ENCODE measurements at places on chromosomes 5 and 9.
A peak's percentile ranks its signal among the peaks of the same experiment; 100 is the strongest.

DNA sequence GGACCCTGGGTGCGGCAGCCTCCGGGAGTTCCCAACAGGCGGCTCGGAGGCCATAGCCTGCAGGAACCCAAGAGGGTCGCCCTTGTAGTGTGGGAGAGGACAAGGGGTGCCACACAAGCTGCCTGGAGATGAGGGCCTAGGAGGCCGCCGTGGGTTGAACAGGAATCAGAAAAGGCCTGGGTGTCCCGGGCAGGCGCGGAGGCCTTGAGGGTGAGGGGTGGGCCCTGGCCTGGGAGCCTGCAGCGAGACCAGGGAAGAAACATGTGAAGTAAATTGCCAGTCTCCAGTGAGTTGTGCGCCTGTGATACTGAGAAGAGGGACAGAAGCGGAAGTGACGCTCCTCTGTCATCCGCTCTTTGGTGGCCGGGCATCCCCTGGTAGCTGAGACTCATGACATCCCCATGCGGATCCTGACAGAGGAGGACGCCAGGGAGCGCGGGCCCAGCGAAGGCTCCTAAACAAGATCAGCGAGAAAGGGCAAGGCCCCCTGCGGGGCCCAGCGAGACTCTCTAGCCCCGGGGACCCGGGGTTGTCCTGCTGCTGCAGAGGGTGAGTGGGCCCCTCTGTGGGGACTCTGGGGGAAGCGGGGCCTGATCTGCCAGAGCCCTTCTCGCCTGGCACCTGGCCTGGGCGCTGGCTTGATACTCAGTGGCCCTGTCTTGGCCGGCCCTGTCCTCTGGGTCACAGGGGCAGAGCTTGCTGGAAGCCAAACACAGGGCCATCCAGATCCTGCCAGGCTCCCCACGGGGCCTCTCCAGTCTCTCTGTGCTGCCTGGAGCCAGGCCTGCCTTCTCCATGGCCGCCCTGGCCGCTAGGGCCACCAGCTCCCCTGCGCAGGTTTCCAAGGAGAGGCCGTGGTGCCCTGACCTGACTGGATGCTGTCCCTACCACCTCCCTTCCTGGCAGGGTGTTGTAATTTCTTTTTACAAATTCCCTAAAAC, 788.4 kb downstream of the TLE4 start:
- no peak for DNase-seq

DNA sequence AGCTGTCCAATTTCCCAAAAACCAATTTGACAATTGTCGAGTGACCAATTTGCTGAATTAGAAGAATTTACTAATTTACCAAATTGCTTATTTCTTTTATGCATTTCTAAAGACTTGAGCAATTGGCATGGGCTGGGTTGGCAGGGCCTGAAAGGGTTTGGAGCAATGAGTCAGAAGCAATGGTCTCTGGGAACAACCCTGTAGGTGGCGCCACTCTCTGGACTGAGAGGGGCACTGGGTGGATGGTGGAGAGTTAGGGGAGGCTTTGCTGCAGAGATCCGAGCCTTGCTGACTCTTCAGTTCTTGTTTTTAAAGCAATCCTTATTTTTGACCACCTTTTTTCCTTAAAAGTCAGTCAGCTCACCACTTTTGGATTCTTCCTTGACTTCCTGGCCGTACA, 71.5 kb upstream of the RPS23 start:
- peak; percentile 36 for DNase-seq

DNA sequence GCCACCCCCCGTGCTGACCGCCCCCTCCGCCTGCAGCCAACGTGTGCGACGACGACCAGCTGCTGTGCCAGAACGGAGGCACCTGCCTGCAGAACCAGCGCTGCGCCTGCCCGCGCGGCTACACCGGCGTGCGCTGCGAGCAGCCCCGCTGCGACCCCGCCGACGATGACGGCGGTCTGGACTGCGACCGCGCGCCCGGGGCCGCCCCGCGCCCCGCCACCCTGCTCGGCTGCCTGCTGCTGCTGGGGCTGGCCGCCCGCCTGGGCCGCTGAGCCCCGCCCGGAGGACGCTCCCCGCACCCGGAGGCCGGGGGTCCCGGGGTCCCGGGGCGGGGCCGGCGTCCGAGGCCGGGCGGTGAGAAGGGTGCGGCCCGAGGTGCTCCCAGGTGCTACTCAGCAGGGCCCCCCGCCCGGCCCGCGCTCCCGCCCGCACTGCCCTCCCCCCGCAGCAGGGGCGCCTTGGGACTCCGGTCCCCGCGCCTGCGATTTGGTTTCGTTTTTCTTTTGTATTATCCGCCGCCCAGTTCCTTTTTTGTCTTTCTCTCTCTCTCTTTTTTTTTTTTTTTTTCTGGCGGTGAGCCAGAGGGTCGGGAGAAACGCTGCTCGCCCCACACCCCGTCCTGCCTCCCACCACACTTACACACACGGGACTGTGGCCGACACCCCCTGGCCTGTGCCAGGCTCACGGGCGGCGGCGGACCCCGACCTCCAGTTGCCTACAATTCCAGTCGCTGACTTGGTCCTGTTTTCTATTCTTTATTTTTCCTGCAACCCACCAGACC, 80.2 kb downstream of the NTNG2 start:
- DNase-seq, result peak; percentile 47

- no peak for DNase-seq
Measured at GRCh38 chr5:120153551-120153950, 310.5 kb upstream of the PRR16 start.

DNA sequence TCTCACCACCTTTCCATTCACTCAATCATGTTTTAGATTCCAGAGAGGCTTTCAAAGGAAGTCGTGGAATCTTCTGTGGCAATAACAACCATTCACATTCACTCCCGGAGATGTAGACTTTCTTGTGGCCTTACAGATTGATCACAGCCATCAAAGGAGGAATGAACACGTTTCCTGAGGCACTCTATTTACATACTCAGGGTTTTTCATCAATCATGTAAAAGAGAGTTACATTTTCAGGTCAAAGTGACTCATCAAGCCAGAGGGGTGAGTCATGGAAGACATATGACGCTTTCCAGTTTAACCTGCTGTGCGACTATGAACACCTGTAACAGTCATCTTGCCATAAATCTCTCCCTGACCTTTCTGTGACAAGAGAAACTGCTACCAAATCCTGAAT, 39.3 kb upstream of the RAD23B start:
- peak; percentile 15 for DNase-seq

GRCh38 chr9:69023650-69024049, 9.7 kb upstream of the PRKACG start:
- no peak for DNase-seq

GRCh38 chr9:93244101-93244500, 60.2 kb downstream of the WNK2 start:
- no peak for DNase-seq

- DNase-seq, result no peak
Measured at GRCh38 chr9:137089232-137089947, 2.6 kb downstream of the MAN1B1 start.

DNA sequence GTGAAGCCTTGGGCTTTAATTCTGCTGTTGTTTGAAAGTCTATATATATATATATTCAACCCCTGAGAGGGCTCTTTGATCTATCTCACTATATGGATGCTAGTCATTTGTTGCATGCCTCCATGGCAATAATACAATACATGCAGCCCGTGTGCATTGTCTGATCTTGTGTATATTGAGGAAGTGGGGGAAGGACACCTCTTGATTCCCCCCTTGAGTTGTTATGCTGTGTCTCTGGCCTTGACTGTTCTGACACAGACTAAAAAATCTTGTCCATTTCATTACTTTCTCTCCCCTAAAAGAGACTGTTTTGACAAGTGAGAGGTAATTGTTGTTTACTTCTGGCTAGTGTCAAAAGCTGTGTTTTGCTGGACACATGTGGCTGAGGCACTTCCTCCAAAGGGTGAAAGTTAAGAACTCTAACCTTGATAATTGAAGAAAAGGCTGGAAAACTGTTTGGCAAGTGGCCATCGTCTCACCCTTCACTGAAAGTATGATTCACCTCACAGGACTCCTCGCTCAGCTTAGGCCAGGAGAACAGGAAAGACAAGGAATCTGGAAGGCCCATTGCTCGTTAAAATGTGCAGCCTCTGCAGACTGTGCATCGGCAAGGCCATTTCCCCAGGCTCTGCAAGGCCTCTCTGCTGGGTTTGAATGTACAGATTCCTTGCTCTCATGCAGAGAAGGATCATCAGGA, 304.0 kb downstream of the PRELID2 start:
- DNase-seq, result no peak

DNA sequence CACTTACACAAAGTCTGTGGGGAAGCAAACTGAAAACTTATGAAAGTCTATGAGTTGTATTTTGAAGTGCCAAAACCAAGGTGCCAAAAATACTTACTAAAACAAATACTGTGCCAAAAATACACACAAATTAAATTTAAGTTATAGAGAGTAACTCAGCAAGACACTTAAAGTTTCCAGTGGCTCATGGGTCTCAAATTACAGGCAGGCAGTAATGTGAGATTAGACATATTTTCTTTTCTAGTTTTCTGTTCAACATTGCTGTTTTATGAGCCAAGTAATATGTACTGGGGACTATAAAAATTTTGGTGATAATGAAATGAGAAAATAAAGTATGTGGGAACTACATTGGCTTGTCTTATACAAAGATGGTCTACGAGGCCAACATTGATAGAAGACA, 172.2 kb upstream of the SNX2 start:
- no peak for DNase-seq

GRCh38 chr9:100567856-100568255, 10.0 kb upstream of the CAVIN4 start:
- no peak for DNase-seq

- DNase-seq, result no peak
Measured at GRCh38 chr9:27194401-27195091, 85.5 kb downstream of the TEK start.

DNA sequence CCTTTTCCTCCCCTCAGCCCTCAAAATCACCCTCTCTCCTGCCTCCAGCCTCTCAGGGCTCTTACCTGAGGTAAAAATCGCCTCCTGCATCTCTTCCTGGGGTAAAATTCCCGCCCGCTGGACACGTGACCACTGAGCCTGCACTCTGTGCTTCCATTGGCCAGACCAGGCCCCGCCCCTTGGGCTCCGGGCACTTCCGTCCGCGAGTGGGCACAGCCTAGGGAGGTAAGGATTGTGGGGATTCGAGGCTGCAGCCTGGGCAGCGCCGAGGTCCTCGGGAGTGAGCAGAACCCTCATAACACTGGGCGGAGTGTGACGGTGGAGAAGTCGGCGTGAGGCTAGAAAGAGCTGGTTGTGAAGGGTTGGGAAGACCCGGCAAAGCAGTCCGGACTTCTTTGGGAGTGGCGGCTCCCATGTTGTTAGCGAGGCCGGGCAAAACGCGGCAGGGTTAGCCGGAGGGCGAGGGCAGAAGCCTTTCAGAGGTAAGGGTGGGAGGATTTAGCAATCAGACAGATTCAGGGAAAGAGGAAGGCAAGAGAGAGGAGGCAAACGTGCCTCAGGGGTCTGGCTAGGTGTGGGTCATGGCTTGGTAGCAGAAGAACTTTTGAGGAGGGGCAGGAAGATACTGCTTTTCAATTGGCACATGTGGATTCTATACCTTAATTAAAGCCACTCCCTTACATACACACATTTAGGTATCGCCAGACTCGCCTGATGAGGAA, at the start of gene SHOC1:
Gene SHOC1 (minus strand): TSS at position 103 of the 722 bp plus-strand sequence. CDS start 3,519 bp downstream, outside the sequence.
- no peak for DNase-seq

DNA sequence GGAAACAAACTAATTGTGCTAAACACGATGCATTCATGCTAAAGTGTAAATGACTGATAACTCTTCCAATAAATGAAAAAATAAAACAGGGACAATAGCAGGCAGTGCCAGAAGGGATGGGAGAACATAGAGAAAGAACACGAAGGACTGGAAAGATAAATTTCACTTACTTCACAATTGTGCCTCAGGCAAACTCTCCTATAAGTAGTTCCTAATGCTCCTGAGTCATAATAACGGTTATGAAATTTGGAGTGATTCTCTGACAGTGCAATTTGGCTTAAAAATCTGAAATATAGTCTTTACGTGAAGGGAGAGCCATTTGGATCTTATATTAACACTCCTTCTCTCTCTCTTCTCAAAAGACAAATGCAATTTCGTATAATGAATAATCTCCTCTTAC, 2218.5 kb downstream of the MAT2B start:
- no peak for DNase-seq

DNA sequence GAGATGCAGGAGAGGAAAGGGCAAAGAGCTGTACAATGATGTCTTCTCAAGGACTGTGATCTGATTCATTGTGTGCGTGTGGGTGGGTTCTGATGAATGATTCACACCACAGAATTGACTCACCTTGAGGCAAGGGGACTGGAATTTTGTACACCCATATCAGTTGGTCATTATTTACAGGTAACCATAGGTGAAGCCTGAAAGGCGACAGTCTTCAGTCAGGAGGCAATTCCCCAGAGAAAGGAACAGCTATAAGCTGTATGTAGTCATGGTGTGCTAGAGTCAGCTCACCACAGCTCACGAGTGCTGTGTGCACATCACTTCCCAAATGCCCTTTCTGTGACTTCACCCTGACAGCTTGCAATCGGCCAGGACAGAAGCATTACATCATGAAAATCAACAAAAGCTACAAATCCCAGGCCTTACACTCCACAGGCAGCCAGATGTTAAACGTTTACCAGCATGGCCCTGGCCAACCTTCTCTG, 87.6 kb upstream of the RPS23 start:
- peak; percentile 52 for DNase-seq

GRCh38 chr5:112257976-112258375, 161.1 kb downstream of the EPB41L4A start:
- DNase-seq, result no peak

DNA sequence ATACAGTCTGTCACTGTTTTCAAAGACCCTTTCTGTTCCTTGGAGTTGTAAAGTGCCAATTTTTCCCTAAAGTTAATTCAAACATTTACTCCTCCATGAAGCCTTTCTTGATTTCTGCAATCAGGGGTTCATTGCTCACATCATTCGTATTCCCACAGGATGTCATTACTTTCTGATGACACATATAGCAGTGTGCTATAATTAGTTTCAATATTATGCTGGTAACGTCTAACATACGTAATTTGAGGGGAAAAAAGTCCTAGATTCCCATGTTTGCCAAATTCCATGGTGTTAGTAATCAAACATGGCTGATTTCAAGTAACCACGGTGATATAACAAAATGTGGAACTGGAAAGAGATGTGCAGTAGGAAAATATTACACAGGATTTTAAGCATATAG, 468.2 kb upstream of the MEF2C start:
- no peak for DNase-seq

DNA sequence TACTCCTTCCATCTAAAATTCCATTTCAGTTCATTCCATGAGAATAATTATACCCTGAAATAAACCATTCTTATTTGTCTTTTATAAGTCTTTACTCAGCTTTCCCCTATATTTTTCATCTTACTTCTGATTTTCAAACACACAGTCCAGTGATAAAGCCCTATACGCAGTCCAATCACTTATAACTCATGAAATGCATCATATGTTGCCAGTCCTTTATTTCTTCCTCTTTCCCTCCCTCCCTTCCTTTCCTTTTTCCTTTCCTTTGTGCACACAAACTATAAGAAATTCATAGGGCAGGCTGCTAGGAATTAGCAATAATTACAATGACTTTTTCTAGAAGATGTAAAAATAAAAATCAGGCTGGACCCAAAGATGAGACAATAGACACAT, 58.8 kb upstream of the RPS23 start:
- no peak for DNase-seq

- DNase-seq, result peak; percentile 81
Measured at GRCh38 chr9:131530920-131531832, at the start of gene UCK1. Gene UCK1, minus strand, starts transcription at chr9:131531263. Its CDS starts 89 bp downstream, at chr9:131531174.

- DNase-seq, result no peak
Measured at GRCh38 chr5:139138109-139138508, 60.1 kb downstream of the SIL1 start.
